ENCODE measurements at places on chromosomes 6 and 20.

- DNase-seq = no peak
These were observed 60.0 kb downstream of the CNKSR3 start for GRCh38 chr6:154450498-154450897.

- no peak for DNase-seq
These were observed 45.3 kb upstream of the RAB32 start for GRCh38 chr6:146498309-146498708.

GRCh38 chr6:128573036-128573435, 52.6 kb upstream of the PTPRK start:
- DNase-seq = no peak

- DNase-seq = no peak
These were observed 39.4 kb upstream of the RFPL4B start for GRCh38 chr6:112307707-112308106.

DNA sequence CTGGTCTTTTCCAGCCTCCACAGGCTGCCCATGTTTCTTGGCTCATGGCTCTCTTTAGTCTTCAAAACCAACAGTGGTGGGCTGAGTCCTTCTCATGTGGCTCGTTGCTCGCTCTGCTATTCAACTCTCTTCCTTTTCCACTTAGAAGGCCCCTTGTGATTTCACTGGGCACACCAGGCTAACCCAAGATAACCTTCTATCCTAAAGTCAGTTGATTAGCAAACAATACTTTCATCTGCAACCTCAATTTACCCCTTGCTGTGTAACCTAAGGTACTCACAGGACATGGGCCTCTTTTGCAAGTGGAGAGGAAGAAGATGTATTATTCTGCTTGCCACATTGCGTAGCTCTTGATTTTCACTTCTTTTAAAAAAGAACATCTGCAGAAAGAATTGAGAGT, 79.6 kb downstream of the UTRN start:
- DNase-seq = no peak

DNA sequence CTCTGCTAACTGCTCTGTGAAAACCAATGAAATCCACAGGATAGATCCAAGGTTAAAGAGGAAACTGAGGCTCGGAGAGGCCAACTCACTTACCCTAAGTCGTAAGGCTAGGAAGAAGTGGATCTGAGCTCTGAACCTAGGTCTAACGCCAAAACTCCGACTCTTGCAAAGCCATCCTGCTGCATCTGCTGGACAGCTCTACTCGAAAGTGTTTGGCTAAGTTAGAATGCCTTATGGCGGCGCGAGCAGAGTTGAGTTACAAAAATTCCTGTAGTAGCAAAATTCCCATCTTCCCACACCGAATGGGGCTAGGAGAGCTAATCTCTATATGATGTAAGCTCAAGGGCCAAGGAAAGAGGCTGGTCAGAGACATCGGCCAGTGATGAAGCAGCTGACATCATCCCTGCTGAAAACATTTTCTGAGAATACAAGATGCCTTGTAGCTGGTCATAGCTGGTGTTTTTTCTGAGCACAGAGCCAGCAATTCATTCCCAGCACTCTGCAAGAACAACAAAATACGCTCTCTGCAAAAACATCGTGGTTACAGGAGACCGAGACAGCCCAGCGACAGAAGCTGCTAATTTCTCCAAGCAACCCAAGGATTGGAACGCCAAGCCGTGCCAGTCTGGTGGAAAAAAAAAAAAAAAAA, 1.8 kb downstream of the SPATA2 start:
- no peak for DNase-seq

- no peak for DNase-seq
These were observed 671.8 kb upstream of the MARCKS start for GRCh38 chr6:113185299-113185698.

DNA sequence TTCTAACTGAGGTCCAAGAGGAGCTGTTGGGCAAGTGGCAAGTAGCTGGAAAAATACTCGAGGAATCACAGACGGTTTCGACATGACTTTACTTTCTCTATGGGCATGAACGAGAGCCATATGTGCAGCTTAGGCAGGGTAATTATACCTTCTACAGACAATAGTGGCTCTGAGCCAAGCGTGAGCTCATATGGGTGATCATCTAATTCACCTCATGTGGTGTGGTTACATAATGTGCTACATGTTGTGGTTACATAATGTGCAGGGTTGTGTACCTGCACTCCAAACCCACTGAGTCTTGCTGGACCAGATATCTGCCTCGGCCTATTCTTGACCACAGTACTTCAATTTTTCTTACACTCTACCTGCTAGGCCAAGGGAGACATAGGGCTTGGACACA, 771.7 kb upstream of the EYS start:
- no peak for DNase-seq

GRCh38 chr20:42775866-42776265, 413.8 kb downstream of the PTPRT start:
- DNase-seq = no peak

GRCh38 chr20:64143018-64143801, 21.0 kb upstream of the MYT1 start:
- no peak for DNase-seq

GRCh38 chr6:21281366-21281765, 312.2 kb upstream of the SOX4 start:
- no peak for DNase-seq

- DNase-seq = no peak
These were observed 177.9 kb downstream of the RNGTT start for GRCh38 chr6:88785478-88785877.

DNA sequence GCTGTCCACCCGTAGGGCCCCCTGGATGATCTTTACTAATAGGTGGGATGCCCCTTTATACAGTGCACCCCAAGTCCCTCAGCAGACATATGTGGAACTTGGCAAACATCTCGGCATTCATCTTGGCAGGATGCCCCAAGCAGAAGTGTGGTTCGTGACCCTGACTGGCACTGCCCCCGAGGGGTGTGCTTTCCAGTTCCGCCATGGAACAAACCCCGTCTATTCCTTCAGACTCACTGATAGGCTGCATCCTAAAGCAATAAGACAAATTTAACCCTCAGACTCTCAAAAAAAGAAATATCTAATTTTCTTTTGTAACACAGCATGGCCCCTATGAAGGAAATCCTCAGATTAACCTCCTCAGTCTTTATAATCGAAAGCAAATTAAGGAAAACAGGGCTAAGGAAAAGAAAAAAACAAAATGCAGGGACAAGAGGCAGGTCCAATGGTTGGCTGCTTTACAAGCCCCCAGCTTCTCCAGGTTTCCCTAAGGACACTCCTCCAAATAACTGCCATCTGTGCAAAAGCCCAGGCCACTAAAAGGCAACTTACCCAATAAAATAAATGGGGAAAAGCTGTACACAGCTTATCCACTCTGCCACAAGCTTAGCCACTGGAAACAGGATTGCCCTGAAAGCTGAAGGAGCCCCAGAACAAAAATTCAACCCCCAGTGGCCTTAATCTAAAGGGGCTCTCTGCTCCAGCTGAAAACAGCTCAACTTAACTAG, 30.5 kb upstream of the RIPK1 start:
- DNase-seq = no peak

DNA sequence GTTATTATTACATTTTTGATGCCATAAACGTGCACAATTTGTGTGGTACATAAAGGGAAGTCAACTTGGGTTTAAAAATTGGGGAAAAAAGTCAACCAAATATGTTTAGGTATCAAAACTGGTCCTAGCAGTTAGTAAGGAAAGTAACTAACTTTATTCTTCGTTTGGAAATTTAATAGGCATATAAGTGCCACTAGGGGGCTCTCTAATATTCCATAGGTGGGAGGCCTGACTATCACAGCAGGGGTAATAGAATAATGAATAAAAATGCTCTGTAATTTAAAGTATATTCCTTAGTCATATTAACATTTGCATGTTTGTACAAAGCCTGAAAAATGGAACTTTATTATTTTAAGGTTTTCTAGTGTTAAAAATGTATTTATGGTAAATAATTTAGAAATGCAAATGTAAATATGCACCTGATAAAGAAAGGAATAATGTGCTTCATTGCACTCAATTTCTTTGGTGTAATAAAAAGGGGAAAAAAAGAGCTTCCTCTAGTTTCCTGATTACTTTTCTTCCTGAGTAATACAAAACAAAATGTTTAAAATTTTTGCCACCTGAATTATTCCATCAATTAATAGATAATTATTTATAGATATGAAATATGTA, 125.7 kb upstream of the HDAC2 start:
- no peak for DNase-seq

DNA sequence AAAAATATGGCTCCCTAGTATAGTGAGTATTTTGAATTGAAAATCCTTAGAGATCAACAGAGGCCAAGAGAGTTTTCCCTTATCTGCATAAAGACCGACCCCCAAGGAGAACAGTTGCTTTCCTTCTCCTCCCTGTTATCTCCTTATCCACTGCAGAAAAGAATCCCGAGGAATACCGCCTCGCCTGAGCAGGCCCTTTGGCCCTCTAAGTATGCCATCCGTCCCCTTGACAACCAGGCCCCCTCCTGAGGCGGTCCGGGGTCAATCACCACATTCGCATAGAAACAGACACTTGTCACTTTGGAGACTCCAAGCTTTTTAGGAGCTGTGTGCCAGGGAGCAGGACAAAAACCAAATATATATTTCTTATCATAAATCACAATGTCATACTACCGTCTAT, 15.9 kb upstream of the GGTLC1 start:
- DNase-seq = no peak

DNA sequence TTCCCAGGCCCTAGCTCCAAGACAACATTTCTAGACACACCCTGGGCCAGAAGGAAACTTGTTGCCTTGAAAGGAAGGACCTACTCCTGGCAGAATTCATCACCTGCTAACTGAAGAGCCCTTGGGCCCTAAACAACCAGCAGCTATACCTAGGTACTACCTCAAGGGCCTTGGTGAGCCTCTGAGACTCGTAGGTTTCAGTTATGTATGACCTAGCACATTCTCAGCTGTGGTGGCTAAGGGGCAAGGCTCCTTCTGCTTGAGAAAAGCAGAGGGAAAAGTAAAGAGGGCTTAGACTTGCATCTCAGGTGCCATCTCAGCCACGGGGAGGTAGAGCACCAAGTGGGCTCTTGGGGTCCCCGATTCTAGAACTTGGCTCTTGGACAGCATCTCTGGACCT, 132.3 kb upstream of the NHSL1 start:
- no peak for DNase-seq

DNA sequence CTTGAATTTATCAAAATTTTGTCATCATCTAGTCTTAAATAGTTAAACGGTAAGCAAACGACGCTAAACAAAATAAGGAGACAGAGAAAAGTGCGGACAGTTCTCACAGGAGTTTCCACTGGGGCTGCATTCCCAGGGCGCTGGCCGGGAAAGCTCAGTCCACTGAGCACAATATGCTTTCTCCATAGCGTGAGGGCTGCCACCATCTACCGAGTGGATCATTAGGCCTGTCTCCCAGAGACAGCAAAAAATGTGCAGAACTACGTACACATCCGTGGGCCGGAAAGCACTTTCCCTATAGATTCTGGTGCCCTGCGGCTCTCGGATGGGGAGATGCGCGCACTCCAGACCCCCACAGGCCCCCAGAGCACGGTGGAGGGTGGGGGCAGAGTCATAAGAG, 84.9 kb downstream of the THBS2 start:
- no peak for DNase-seq

DNA sequence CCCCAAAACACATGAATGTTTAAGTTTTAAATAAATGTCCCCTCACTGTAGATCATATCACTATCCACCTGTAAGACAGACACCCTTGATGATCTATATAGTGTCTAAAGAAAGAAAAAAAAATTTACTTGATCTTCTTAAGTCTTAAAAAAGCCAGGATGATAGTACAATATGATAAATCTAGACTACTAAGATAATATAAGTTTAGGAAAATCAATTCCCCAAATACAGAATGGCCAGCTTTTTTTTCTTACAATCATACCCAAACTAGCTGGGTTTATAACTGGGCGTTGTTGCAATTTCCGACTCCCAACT, 14.4 kb downstream of the ZNF217 start:
- no peak for DNase-seq

DNA sequence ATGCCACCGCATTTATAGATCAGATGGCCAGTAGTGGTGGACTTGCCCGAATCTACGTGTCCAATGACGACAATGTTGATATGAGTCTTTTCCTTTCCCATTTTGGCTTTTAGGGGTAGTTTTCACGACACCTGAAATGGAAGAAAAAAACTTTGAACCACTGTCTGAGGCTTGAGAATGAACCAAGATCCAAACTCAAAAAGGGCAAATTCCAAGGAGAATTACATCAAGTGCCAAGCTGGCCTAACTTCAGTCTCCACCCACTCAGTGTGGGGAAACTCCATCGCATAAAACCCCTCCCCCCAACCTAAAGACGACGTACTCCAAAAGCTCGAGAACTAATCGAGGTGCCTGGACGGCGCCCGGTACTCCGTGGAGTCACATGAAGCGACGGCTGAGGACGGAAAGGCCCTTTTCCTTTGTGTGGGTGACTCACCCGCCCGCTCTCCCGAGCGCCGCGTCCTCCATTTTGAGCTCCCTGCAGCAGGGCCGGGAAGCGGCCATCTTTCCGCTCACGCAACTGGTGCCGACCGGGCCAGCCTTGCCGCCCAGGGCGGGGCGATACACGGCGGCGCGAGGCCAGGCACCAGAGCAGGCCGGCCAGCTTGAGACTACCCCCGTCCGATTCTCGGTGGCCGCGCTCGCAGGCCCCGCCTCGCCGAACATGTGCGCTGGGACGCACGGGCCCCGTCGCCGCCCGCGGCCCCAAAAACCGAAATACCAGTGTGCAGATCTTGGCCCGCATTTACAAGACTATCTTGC, 725 bp downstream of the EEF1A1 start:
- DNase-seq = peak; percentile 73

GRCh38 chr6:125237764-125238163, 64.0 kb downstream of the HDDC2 start:
- no peak for DNase-seq

DNA sequence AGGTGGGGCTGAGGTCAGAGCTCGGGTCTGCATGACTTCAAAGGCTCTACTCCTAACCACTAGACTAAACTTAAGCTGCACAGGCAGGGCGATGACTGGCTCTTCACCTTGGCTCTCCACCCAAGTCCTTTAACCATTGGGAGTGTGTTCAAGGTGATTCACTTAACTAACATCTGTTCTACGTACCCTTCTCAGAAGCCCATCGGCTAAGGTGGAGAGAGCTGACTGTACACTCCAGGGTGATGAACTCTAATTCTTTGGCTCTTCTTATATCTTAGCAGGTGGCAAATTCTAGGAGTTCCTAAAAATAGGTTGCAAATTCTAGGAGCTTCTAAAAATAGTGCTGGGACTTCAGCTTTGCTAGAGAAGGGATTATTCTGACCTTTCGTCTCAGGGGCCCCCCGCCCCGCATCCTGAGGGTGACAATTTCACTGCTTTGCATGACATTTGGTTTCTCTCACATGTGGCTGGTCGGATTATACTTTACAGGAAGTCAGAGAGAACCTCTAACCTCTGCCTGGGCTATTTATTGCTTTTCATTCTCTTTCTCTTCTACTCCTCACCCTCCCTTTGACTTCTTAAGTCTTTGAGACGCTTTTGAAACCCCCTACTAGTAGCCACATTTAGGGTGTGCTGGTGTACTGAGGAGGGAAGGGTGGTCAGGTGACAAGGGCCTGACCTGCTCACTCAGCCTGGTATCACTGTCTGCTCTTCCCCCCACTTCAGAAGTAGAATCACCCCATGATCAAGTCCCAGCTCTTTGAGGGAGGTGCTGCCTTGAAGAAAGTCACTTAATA, 55.5 kb downstream of the PRDM1 start:
- DNase-seq = no peak

Data from stimulated activated CD4-positive, alpha-beta T cell treated with anti-CD3 and anti-CD28 coated beads, Interleukin-15, amount 100 ng/mL, for 1 hour (primary cell).